ENCODE measurements at places on chromosomes 1 and 21. TPM values are rescaled to one million over a fixed set of nuclear protein-coding genes. Genes with fewer than 3 reads are reported as not detected.

Gene HPCAL4
- total RNA-seq = not detected

Gene SLC9C2
- not detected for total RNA-seq

DNA sequence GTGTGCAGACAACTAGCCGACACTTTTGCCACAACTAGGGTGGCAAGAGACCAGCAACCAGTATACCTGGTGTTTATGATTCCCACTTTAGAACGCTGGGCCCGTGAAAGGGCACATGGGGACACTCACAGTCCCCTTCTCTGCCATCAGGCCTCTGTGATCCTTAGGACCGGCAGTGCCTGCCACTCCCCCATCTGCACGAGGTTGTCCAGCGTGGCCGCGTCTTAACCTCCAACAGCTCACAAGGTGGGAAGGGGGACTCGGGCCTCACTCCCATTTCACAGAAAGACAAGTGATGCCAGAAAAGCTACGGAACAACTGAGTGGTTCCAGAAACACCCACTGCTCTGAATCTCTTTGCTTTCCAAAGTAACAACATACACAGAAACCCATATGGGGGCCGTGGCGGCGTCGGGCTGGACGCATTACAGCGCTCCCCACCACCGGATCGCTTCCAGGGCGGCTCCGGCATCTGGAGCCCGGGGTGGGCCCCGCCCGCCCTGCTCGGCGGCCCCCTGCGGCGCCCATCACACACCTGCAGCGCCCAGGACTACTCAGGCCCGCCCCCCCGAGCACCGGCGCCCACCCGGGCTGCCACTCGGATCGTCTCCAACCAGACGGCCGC lies 1.0 kb downstream of the ZNF496 start:
- no peaks in the 10 kb centered on the region for H3K4me1 ChIP-seq
- H3K27ac ChIP-seq = no peak overlapping the region
- no peak for DNase-seq
- peak overlapping the region; percentile 93 for H3K4me3 ChIP-seq
- no peaks in the 10 kb centered on the region for H3K36me3 ChIP-seq

GRCh38 chr1:20093940-20094391 lies 24.0 kb downstream of the PLA2G5 start:
- H3K4me3 ChIP-seq = no peak overlapping the region
- peak; percentile 78 for DNase-seq
- no peaks in the 10 kb centered on the region for H3K4me1 ChIP-seq

DNA sequence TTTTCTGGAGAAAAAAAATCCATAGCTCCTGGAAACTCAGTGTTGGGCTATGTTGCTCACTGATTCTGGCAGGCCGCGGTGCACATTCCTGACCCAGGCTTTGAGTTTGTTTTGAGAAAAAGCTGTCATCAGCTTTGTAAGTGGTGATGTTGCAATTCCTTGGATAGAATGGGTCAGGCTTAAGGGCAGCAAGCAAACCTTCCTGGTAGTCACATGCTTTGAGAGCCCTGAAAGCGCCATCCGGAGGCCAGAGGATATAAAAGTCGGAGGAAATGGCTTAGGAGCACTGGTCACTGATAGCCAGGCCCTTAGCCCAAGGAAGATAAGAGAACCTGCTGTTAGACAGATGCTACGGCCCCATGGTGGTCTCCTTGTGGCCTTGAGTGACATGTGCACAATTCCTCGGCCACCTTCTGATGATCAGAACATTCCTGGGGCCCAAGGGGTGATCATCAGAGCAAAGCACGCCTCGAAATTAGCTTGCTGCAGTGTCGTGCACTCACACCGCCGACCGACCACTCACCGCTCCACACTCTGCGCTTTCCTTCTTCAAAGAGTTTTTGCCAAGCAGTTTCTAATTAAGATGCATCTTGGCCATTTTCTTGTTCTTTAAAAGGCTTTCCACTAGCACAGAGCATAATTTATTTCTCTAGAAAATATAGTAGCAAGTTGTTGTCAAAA lies 78.6 kb downstream of the MAN1C1 start:
- peak overlapping the region; percentile 87 for H3K27ac ChIP-seq
- peaks cover 3% of the 10 kb centered on the region for H3K4me1 ChIP-seq
- H3K27me3 ChIP-seq = no peaks in the 10 kb centered on the region
- no peaks in the 10 kb centered on the region for H3K36me3 ChIP-seq

DNA sequence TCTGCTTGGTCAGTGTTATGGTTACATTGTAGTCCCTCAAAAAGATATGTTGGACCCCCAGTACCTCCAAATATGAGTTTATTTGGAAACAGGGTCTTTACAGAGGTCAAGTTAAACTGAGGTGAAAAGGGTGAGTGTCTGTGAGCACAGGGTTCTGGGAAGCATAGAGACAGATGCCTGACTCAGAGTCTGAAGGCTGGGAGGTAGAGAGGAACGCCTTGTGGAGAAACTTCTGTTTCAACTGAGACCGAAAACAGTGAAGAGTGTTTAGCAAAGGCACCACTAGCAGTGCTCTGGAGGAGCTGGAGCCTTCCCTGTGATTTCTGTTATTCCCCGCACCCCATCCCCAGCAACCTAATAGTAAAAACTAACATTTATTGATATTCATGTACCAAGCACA lies 65.2 kb upstream of the LRRC8D start:
- no peak overlapping the region for H3K4me3 ChIP-seq
- no peaks in the 10 kb centered on the region for H3K4me1 ChIP-seq
- no peak for DNase-seq
- no peaks in the 10 kb centered on the region for H3K36me3 ChIP-seq

GRCh38 chr1:94258873-94259331 lies 21.5 kb upstream of the ARHGAP29 start:
- H3K27ac ChIP-seq = no peak overlapping the region
- no peaks in the 10 kb centered on the region for H3K36me3 ChIP-seq
- H3K4me3 ChIP-seq = no peak overlapping the region
- H3K4me1 ChIP-seq = no peaks in the 10 kb centered on the region

DNA sequence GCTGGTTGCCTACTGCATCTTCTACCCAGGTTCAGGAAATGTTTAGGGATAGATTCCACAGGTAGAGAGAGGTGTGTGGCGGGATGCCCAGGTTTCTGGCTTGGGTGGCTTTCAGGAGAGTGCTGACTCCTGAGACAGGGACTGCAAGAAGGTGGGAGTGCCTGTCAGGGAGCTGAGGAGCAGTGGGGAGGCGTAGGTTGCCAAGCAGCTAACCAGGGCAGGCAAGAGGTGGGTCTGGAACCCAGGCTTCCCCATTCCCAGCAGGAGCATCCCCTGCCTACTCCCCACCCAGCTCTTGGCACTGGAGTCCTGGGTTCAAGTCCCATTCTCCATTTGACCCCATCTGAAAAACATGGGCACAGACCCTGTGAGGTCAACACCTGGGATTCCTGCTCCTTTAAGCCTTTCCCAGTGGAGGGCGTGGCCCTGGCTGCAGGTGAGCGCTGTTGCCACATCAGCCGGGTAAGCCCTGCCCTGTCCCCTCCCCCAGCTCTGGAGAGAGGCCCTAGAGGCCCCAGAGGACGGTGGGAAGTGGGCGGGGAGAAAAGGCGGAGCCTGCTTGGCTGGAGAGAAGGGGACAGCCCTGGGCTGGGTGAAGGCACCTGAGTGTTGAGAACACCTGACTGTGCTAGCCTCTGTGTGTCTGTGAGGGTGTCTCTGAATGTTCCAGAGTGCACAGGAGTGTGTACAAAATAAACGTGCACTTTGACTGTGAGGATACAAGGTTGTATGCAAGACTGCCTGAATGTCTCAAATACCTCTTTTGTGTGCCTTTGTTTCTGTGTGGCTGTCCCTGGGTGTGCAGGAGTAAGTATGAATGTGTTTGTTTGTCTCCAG lies 14.0 kb upstream of the SYNC start:
- no peak for DNase-seq
- H3K36me3 ChIP-seq = no peaks in the 10 kb centered on the region
- H3K27ac ChIP-seq = no peak overlapping the region
- H3K4me1 ChIP-seq = no peaks in the 10 kb centered on the region
- no peak overlapping the region for H3K4me3 ChIP-seq
